ENCODE measurements at places on chromosomes 12 and 14.

DNA sequence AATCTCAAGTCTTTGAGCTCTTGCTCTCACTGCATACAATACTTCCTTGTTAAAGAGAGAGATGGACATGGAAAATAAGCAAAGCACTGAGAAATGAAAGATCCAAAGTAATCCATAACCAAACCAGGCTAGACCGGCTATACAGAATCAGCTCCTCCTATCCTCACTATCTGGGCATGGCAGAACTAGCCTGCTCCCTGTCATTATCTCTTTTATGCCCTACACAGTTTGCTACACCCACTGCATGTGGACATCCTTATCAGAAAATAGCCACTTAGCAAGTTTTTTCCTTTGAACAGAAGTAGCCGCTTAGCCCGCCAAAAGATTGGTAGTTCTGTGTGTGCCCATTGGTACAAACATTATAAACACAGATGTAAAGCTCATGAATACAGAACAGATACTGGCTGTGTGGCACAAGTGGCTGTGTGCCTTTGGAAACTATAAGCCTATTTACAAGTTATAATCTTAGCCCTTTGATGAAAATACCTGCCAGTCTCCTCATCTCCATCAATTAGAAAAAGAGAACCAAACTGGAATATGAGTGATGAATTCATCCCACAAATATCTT is 34.7 kb downstream of the SPTB start:
- peak; percentile 97 for DNase-seq

DNA sequence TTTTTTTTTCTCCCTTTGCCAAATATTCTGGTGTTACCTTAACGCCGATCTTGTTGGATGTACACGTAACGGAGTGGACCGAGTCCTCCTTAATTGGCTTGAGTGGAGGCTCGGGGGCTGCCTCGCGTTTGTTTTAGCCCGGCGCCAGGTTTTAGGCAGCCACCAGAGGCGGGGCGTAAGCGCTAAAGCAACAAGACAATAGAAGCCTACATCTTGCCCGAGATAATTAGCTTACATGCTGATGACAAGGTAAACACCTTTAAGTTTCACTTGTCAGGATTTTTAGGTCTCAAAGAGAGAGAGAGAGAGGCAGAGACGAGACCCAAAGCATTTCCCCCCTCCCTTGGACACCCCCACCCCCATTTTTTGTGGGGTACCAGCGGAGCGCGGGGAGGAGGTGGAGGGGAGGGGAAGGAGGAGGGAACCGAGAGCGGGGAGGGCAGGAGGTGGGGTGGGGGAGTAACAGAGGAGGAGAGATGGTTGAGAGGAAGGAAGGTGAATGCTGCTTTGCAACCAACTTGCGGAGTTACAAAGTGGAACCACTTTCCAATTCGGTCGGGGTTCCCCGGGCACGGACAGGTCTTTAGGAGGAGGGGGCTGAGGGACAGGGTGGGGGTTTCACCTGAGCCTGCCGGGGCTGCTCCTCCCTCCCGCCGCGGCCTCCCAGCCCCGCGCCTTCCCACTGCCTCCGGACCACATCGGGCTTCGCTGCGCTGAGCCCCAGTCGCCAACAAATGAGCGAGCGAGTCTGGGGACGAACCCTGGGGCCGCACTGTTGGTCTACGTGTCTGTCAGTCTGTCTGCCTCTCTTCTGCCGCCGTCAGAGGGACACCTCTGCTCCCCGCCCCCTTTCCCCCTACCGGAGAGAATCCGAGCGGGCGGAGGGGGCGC is at the start of gene NKX2-1:
Gene NKX2-1 (minus strand): TSS at position 802 of the 891 bp plus-strand sequence. CDS start 103 bp downstream, at position 699.
- no peak for DNase-seq

GRCh38 chr12:93089805-93090569 is 160.9 kb upstream of the EEA1 start:
- no peak for DNase-seq

DNA sequence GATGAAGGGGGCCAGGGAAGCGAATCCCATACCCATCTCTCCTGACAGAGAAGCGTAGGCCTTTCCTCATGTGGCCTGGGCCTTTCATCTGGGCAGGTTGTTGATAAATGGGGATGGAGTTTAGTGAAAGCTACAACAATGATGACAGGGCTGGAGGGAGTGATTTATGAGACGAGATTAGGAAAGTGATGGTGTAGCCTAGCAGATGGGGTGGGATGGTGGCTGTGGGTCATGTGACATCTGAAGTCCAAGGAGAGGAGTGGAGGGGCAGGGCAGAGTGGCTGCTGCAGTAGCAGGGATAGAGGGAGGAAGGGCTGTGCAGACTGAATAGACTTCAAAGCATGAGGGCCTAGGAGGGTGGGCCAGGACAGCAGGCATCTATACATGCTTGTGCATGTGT is 85.5 kb downstream of the ADCK1 start:
- DNase-seq, result no peak

DNA sequence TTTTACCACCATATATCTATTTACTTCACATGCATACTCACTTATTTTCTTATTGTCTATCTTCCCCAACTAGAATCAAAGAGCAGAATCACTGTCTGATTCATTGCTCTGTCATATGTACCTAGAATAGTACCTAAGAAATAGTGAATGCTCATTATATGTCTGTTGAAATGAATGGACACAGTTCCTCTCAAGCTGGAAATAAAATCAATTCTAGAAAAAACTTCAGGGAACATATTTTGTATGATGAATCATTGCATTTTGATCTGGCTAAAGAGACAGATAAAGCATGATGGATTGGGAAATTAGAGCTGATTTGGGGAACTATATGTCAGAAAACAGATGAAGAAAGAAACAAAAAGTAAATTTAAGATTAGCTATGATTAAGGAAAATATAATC is 623.3 kb downstream of the C12orf50 start:
- DNase-seq, result no peak

DNA sequence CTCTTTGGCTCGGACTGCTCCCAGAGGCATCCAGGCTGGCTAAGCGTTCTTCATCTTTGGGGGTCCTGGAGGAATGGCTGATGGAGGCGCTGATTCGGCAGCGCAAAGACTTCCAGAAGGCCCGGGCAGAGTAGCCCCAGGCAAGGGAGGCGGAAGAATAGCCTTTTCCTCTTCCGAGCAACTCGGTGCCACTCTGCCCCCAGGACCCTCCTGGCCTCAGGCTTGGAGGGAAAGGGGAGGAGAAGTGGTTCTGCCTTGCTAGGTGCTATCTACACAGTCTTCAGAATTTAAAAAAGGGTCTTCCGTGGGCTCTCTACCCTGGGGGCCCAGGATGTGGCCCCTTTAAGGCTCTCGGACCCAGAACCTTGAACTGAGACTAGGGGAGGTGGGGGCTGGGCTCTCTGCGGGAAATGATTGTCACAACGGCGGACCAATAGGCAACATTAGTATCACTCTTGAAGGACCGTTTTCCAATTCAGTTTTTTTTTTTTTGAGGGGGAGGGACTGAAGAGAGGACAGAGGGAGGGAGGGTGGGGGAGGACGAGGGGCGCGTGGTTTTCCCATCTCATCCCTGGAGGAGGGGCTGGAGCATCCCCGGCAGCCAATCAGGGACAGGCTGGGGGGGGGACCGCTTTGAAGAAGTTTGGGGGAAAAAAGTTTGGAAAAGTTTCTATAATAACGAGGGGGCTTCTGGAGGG is at the start of gene NFATC4:
Gene NFATC4 (plus strand): TSS at position 671 of the 698 bp plus-strand sequence. CDS start 157 bp downstream, outside the sequence.
- DNase-seq, result peak; percentile 71

DNA sequence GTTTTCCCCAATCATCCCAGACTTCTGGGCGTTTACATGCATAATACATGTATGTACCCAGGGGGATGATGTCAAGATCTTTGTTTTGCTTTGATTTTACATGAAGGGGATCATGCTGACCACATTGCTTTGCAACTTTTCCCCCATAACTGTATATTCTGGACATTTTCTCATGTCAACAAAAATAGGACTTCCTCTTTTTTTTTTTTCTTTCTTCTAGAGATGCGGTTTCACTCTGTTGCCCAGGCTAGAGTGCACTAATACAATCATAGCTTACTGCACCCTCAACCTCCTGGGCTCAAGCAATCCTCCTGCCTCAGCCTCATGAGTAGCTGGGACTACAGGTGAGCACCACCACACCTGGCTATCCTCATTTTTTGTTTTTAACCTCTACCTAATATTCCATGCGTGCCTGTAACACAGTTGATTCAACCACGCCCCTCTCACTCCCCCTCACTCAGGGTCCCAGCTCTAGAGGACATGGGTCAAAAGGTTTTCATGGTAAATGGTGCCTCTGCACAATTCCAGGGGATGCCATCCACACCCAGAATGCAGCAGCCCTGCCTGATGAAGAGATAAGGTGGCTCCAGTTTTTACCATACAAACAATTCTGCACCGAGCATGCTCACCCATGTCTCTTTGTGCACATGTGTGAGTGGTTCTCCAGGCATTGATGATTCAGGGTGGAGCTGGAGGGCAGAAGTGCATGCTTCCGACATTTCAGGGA is 32.0 kb upstream of the CIPC start:
- DNase-seq, result no peak

DNA sequence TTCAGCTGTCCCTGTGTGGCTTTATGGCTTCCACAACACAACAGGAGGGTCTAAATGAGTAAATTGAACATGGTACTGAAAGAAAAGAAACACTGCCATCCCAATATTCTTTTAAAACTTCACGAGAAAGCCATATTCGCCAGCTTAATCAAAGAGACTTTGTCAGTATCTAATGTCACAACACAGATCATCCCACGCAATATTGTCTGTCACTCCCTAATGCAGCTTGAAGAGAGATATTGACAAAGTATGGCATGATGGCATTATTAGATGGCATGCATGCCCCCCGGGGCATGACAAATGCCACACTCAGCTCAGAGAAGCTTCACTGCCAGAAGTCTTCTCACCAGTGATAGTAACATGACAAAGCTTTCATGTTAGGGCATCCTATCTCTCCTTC is 197.8 kb downstream of the TTC8 start:
- DNase-seq, result no peak

- DNase-seq, result peak; percentile 71
Observed at GRCh38 chr12:122527478-122527944, 462 bp downstream of the KNTC1 start.

- DNase-seq, result no peak
Observed at GRCh38 chr14:96238676-96239265, 17.2 kb upstream of the BDKRB1 start.

DNA sequence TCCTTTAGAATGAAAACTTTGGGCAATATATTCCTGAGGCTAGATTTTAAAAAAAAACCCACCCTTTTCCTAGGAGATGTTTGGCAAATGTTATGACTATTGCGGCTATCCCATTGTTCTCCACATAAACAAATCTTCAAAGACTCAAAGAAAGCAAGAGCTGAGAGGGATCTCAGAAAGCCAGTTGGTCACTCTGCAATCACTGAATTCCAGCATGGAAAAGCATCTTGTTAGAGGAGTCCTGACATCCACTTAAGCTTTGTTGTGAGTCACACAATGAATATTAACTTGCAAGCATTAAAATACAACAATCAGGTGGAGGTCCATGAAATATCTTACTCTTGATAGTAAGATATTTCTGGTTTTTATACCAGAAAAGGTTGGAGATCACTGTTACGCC is 11.0 kb upstream of the PTPRB start:
- no peak for DNase-seq

DNA sequence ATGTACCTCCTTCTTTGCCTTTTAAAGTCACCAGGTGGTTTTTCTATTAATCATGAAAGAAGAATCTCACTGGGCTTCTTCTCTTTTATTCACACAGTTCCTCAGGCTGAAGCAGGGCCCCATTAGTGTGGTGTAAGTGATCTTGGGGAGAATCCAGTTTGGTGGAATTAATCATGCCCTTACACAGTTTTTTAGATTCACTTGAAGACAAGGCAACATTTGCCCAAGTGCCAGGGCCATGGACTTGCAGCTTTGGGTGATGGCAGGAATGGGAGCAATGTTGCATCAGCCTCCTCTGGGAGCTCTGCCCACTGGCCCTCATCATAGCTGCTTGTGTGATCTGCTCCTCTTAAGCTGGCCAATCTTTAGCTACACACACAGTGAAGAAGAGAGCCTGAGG is 33.8 kb downstream of the KCNK10 start:
- DNase-seq, result no peak

GRCh38 chr14:75521415-75522199 is 662 bp upstream of the BATF start:
- no peak for DNase-seq

DNA sequence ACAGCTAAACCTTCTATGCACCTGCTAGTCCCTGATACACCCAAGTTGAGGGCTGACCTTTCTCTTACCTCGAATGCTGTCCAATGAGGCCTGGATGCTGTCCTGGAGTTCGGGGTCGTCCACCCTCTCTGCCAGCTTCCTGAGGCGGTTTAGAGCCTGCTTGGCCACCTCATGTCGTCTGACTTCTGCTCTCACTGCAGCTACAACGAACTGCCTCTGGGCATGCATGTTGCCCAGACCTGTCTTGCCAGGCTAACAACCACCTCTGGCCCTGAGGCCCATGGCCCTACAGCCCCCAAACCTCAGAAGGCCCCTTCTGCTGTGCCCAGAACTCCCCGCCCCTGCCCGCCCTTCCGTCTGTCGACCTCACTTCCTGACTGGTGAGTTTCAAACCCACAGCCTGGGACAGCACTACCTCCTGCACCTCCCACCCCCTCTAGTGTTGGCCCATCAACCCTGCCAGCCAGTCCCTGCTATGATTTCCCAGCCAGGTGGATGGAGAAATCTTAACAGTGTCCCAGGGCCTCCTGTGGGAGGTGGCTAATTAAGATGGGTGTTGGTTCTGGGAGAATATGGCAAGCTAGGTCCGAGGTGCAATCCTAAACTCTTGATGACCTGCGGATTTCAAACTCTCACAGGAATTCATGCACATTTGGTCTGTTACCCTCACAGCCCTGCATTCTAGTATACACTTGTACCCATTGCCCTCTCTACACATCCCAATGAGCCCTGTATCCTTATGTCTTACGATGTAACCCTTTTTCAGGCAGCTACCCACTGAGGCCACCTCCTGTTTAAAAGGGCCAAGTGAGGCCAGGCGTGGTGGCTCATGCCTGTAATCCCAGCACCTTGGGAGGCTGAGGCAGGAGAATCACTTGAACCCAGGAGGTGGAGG is 2.7 kb upstream of the TSPAN31 start:
- DNase-seq, result peak; percentile 87

DNA sequence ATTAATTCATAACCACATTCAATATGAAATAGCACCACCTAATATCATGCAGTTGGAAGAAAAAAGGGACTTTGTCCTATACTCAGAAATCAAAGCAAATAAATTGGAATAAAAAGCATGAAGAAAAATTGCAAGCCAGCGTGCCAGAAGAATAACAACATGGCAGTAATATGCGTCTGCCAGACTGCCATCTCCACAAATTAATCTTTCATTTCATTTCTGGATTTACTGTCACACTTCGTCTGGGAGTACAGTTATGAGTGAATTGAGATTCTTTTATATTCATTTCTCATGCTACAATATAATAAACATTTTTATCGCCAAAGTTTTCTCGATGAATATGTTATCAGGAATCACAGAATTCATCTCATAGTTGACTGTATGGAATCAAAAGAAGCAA is 1327.7 kb upstream of the SEL1L start:
- no peak for DNase-seq

GRCh38 chr12:5733136-5733755 is 211.8 kb downstream of the ANO2 start:
- no peak for DNase-seq

DNA sequence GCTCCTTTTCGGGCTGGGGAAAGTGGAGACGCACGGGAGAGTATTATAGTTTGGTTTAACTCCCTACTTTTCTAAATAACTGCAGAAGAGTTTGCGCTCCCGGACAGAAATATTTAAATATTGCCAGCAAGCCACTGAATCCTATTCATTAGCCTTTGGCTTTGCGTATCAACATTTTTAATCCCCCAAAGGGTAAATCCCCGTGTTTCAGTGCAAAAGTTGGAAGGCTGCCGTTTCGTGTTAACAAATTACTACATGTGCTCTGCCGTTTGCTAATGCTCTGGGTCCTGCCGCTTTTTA is 372 bp upstream of the DPF3 start:
- DNase-seq, result no peak

GRCh38 chr12:81668475-81668874 is 90.7 kb downstream of the PPFIA2 start:
- DNase-seq, result no peak

- DNase-seq, result no peak
Observed at GRCh38 chr12:25744313-25744712, 191.2 kb upstream of the LMNTD1 start.
